RWPE1 (cell line): ENCODE measurements at places on chromosomes 2 and 18.

- no peak for DNase-seq
Measured at GRCh38 chr2:96846825-96847224, 3.0 kb upstream of the ANKRD23 start.

DNA sequence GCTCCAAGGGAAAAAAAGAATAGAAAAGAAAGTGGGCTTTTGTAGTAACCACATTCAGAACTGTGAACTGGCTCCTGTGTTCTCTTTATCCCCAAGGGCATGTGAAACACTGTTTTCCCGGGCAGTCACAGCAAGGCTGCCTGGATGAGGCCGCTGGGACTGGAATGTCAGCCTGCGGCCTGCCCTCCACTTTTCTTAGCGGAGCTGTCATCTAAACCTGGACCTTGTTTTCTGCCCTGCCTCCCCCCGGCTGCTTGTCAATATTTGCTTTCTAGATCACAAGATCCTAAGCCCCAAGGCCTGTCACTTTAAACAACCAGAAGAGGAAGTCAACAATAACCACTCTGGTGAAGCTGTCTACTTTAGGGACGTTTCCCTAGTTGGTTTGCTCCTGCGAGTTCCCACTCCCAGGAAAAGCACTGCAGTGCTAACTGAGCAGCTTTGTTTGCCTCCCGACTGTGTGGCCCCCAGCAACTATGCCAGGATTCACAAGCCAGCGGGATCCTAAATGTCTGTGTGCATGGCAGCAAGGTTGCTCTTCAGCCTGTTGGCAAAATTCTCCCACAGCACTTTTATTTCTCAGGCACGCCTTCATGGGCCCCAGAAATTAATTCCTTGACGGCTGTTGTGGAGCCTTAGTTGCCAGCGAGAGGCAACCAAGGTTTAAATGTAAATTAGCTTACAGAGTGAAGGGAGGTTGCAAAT is 30.6 kb downstream of the SOWAHC start:
- DNase-seq: no peak

DNA sequence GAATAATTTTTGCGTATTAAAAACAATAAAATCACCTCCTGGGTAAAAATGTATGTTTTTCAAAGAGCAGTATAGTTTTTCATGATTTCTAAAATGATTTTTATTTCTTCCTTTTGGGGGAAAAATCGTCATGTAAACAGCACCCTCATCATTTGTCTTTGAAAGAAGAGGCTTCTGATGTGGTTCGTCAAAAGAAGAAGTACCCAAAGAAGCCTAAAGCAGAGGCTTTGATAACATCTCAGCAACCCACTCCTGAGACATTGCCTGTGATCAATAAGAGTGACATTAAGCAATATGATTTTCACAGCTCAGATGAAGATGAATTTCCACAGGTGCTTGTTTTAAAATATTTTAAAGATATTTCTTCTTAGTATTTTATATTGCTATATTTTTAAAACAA is 110.2 kb upstream of the KIF5C start:
- no peak for DNase-seq

DNA sequence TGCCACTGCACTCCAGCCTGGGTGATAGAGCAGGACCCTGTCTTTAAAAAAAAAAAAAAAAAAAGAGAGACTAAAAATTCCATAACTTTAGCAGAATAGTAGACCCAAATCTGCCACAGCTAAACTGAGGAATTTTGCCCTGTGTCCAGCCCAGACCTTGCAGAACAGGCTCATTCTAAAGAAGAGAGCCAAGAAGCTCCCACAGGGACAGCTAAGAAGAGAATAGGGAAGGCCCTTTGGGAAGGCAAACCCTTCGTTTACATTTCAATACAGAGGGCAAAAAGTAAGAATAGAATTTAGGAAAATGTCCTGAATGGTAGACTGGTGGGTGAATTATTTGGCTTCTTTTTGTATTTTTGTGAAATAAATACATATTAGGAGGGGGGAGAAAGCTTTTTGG is 21.5 kb upstream of the BZW1 start:
- no peak for DNase-seq

GRCh38 chr2:137873536-137874244 is 90.6 kb upstream of the HNMT start:
- DNase-seq: no peak

DNA sequence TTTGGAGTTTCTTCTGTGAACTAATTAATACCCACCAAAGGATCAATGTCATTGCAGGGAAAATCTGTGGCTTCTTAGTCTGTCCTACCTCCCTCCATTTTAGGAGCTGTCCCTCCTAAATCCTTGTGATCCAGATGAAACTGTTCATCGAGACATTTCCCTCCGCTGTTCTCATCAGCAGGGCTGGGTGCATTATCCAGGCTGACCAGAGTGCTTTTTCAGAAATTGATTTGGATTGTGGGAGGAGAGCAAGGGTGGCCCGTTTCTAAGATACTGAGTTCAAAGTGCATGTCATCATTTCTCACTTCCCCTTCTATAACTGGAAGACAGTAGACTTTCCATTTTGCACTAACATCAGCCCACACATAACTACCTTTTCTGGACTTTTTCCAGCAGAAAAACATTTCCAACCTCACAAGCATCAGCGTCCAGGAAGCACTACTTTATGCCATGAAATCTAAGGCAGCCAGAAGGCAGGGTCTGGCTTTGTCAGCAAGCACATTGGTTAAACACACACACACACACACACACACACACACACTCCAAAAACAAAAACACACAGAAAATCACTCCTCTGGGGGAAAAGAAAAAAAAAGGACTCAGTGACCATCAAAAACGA is 94.1 kb downstream of the ANKRD44 start:
- DNase-seq: no peak

DNA sequence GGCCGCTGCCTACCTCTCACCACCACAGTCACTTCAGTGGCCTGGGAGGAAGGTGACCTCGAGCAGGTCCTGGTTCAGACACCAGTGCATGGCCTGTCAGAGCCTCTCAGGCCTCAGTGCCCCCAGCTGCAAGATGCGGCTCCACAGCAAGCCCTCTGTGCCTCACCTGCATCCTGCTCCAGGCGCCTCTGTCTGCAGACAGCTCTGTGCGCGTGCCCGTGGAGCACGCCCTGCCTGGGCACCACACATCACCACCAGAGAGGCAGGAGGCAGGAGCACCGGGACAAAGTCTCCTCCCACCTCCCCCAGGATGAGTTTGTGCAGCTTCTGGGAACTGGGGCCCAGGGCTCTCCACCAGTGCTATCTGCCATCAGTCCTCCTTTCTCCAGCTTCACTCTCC is 98.7 kb downstream of the TFCP2L1 start:
- no peak for DNase-seq

GRCh38 chr2:201774546-201774945 is 6.2 kb downstream of the ALS2 start:
- no peak for DNase-seq

- no peak for DNase-seq
Measured at GRCh38 chr2:138036522-138036921, 72.2 kb downstream of the HNMT start.

GRCh38 chr2:6958616-6959235 is 41.5 kb downstream of the RNF144A start:
- no peak for DNase-seq

DNA sequence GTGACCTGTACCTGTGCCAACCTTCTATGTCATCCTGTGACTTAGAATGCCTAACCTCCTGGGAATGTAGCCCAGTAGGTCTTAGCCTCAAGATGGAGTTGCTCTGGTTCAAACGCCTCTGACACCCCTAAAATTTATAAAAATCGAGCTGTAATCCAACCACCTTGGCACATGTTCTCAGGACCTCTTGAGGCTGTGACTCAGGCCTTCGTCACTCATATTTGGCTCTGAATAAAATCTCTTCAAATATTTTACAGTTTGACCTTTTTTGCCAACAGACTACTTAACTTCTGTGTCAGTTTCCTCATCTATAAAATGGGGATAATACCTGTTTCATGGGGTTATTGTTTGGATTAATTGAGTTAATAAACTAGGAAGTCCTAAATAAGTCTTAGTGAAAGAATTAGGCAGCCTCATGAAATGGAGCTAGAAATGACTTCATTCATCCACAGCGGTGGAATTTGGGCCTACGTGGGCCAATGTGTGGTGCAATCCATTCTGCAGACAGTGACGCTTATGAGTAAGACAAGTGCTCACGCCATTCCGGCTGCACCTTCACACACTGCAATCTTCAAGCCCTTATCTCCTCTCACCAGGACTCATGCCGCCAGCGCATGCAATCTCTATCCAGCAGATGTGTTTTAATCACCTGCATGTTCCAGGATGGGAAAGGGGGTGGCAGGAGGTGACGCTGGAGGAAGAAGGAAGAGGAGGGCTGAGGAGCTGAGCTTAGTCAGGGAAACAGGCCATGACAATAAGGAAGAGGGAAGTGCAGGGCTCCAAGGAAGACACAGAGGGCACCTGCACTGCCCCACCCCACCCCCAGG is 2.0 kb upstream of the UBE2F start:
- DNase-seq: peak; percentile 58
